ENCODE measurements at places on chromosomes 5 and 9. TPM values are rescaled to one million over a fixed set of nuclear protein-coding genes. Genes with fewer than 3 reads are reported as not detected.

GRCh38 chr5:65075623-65076250 lies 307.0 kb downstream of the CWC27 start:
- H3K4me1 ChIP-seq, result peaks cover 45% of the 10 kb centered on the region
- no peaks in the 10 kb centered on the region for H3K36me3 ChIP-seq
- H3K27ac ChIP-seq, result peak overlapping the region; percentile 57

GRCh38 chr9:2502760-2503159 lies 118.8 kb upstream of the VLDLR start:
- no peak overlapping the region for H3K4me3 ChIP-seq
- no peak overlapping the region for H3K27ac ChIP-seq
- no peak for DNase-seq
- H3K27me3 ChIP-seq, result no peaks in the 10 kb centered on the region
- no peaks in the 10 kb centered on the region for H3K36me3 ChIP-seq

- H3K4me3 ChIP-seq, result peak overlapping the region; percentile 82
- peak; percentile 60 for DNase-seq
- H3K27ac ChIP-seq, result no peak overlapping the region
- peaks cover 73% of the 10 kb centered on the region for H3K4me1 ChIP-seq
These were observed 3.0 kb downstream of the GDNF start for GRCh38 chr5:37836592-37837413.

Gene ANKDD1B
- 0.14 TPM for total RNA-seq

DNA sequence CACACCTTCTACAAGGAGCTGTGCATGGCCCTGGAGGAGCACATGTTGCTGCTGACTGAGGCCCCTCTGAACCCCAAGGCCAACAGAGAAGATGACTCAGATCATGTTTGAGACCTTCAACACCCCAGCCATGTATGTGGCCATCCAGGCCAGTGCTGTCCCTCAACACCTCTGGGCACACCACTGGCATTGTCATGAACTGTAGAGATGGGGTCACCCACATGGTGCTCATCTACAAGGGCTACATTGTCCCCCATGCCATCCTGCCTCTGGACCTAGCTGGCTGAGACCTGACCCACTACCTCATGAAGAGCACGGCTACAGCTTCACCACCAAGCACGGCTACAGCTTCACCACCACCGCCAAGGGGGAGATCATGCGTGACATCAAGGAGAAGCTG lies 49.0 kb upstream of the FBXL7 start:
- no peak overlapping the region for H3K4me3 ChIP-seq
- H3K27ac ChIP-seq, result no peak overlapping the region
- H3K36me3 ChIP-seq, result no peaks in the 10 kb centered on the region
- H3K27me3 ChIP-seq, result no peaks in the 10 kb centered on the region
- peaks cover under 1% of the 10 kb centered on the region for H3K4me1 ChIP-seq

Gene AQP7
- 0.23 TPM for total RNA-seq

DNA sequence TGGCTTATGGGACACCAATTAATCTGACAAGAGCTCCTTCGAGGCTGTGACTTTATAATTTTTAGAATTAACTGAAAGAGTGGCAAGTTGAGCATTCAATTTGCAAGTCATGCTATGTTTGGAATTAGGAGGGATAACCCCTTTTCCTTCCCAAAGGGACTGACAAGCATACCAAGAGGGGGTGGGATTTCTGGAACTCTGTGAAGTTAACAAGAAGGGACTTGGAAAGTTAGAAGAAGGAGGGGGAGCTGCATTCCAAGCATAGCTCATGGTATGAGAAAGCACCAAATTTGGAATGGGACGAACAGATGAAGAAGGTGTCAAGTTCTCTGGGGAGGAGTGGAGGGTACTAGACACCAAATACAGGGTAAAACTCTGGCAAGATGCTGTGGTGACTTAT lies 8.9 kb upstream of the PALM2AKAP2 start:
- DNase-seq, result peak; percentile 11
- peaks cover 52% of the 10 kb centered on the region for H3K4me1 ChIP-seq
- no peaks in the 10 kb centered on the region for H3K27me3 ChIP-seq
- H3K27ac ChIP-seq, result no peak overlapping the region

GRCh38 chr5:147673266-147673665 lies 109.3 kb downstream of the JAKMIP2 start:
- H3K4me1 ChIP-seq, result peaks cover 3% of the 10 kb centered on the region
- peaks cover 9% of the 10 kb centered on the region for H3K36me3 ChIP-seq
- no peak overlapping the region for H3K27ac ChIP-seq
- no peak overlapping the region for H3K4me3 ChIP-seq
- no peaks in the 10 kb centered on the region for H3K27me3 ChIP-seq
- no peak for DNase-seq

DNA sequence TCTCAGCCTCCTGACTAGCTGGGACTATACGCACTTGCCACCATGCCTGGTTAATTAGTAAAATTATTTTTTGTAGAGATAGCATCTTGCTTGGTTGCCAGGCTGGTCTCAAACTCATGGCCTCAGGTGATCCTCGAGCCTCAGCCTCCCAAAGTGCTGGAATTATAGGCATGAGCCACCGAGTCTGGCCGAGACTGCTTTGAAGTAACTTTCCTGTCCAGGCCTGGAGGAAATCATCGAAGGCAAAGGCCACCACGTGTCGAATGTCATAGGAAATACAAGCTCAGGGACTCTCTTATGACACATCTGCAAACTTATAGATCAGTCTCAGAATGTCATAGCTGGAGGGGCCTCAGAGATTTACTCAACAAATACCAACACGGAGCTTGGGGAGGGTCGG lies 25.1 kb downstream of the RAPGEF1 start:
- H3K36me3 ChIP-seq, result no peaks in the 10 kb centered on the region
- peaks cover 22% of the 10 kb centered on the region for H3K4me1 ChIP-seq
- DNase-seq, result no peak
- H3K27me3 ChIP-seq, result no peaks in the 10 kb centered on the region

Gene EIF4EBP3
- 9.8 TPM for total RNA-seq

DNA sequence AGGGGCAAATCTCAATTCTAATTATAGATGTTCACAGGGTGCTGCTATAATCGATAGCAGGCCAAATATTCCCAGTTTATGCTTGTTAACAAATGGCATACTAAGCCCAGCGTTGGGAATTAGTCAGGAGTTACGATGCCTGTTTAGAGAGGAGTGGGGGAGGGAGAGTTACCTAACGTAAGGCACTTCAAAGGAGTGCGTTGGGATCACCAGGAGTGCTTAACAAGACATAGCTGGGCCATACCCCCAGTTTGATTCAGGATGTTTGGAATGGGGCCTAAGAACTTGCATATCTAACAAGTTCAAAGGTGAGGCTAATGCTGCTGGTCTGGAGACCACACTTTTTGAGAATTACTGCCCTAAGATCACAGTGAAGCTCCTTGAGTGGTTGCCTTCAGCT lies 14.5 kb upstream of the SRP19 start:
- H3K4me1 ChIP-seq, result peaks cover 20% of the 10 kb centered on the region
- H3K4me3 ChIP-seq, result no peak overlapping the region
- H3K27ac ChIP-seq, result no peak overlapping the region
- no peak for DNase-seq
- H3K36me3 ChIP-seq, result peaks cover 22% of the 10 kb centered on the region

- no peak overlapping the region for H3K4me3 ChIP-seq
- DNase-seq, result no peak
- H3K4me1 ChIP-seq, result peaks cover 10% of the 10 kb centered on the region
- no peaks in the 10 kb centered on the region for H3K27me3 ChIP-seq
These were observed 8.1 kb upstream of the MLLT3 start for GRCh38 chr9:20630241-20630943.

DNA sequence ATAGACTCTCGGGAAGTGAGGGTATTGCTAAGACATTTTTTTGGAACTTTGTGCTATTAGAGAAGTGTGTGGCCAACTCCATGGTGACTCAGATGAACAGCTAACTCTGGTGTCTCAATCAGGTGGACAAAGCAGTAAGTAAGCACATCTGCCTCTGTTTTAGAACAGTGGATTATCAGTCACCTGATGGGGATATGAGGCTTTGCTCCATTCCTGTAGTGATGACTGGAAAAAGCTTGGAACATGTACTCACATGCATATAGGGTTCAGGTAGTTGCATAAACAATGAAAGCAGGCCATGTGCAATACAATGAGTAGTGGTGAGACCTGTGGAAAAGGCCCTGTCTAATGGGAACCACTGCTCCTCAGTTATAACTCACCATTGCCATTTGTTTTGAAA lies 168.2 kb upstream of the FBN2 start:
- no peak overlapping the region for H3K4me3 ChIP-seq
- no peaks in the 10 kb centered on the region for H3K27me3 ChIP-seq
- no peak overlapping the region for H3K27ac ChIP-seq
- peaks cover 12% of the 10 kb centered on the region for H3K4me1 ChIP-seq
- H3K36me3 ChIP-seq, result no peaks in the 10 kb centered on the region

GRCh38 chr5:147551677-147552076 lies 41.8 kb upstream of the DPYSL3 start:
- peaks cover 3% of the 10 kb centered on the region for H3K36me3 ChIP-seq
- H3K4me3 ChIP-seq, result no peak overlapping the region
- H3K27ac ChIP-seq, result no peak overlapping the region
- DNase-seq, result no peak

GRCh38 chr5:95734906-95735305 lies 3.8 kb downstream of the RHOBTB3 start:
- H3K4me3 ChIP-seq, result no peak overlapping the region
- no peak for DNase-seq
- H3K27me3 ChIP-seq, result peaks cover 43% of the 10 kb centered on the region
- H3K36me3 ChIP-seq, result no peaks in the 10 kb centered on the region

GRCh38 chr9:130144703-130145102 lies 27.5 kb upstream of the NCS1 start:
- H3K27me3 ChIP-seq, result no peaks in the 10 kb centered on the region
- peaks cover 19% of the 10 kb centered on the region for H3K4me1 ChIP-seq
- H3K4me3 ChIP-seq, result no peak overlapping the region
- no peaks in the 10 kb centered on the region for H3K36me3 ChIP-seq

- peaks cover 20% of the 10 kb centered on the region for H3K36me3 ChIP-seq
- H3K27me3 ChIP-seq, result no peaks in the 10 kb centered on the region
- peak overlapping the region; percentile 86 for H3K27ac ChIP-seq
- H3K4me3 ChIP-seq, result no peak overlapping the region
- H3K4me1 ChIP-seq, result peaks cover 35% of the 10 kb centered on the region
These were observed 56.4 kb downstream of the PFDN1 start for GRCh38 chr5:140246378-140247122.

GRCh38 chr5:73853091-73853490 lies 227.1 kb downstream of the ARHGEF28 start:
- peaks cover 29% of the 10 kb centered on the region for H3K4me1 ChIP-seq
- no peak overlapping the region for H3K27ac ChIP-seq
- no peaks in the 10 kb centered on the region for H3K36me3 ChIP-seq
- DNase-seq, result no peak
- no peaks in the 10 kb centered on the region for H3K27me3 ChIP-seq

Gene ADAMTS16
- total RNA-seq, result 30.1 TPM

GRCh38 chr5:1413611-1414241 lies 31.5 kb downstream of the SLC6A3 start:
- peaks cover 10% of the 10 kb centered on the region for H3K4me1 ChIP-seq
- H3K27ac ChIP-seq, result no peak overlapping the region
- H3K4me3 ChIP-seq, result no peak overlapping the region
- DNase-seq, result no peak
- no peaks in the 10 kb centered on the region for H3K27me3 ChIP-seq

All from WTC11 (cell line).